ENCODE measurements at places on chromosomes 2 and 18.

DNA sequence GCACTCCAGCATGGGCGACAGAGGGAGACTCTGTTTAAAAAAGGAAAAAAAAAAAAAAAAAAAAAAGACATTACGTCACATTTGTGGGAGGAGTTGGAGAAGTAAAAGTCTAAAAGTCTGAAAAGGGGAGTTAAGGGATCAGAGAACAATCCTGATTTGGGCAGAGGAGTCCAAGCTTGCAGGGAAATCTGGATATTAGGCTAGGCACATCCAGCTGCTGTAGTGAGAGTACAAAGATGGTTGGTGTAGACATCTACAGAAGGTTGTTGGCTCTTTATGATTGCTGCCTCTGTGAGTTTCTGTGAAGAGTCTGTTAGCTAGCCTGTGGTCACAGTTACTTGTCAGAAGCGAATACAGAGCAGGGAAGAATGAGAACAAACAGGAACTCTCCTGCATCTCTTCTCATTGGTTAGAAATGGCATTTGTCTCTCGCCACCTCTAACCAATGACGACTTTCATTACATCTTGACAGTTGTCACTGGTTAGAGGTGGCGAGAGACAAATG is 3.3 kb upstream of the OSBPL6 start:
- DNase-seq, result no peak

DNA sequence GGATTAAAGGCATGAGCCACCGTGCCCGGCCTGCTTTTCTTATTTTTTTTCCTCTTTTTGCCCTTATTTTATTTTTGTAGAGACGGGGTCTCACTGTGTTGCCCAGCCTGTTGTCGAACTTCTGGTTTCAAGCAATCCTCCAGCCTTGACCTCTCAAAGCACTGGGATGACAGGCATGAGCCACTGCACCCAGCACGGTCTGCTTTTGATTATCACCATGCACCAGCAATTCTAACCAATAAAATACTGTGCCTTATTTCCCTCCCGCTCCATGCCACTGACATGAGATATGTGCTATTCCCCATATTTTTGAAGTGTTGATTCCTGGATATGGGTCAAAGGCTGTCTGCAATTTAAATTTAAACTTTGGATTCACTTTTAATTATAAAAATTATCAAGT is 42.9 kb downstream of the ACYP2 start:
- no peak for DNase-seq

DNA sequence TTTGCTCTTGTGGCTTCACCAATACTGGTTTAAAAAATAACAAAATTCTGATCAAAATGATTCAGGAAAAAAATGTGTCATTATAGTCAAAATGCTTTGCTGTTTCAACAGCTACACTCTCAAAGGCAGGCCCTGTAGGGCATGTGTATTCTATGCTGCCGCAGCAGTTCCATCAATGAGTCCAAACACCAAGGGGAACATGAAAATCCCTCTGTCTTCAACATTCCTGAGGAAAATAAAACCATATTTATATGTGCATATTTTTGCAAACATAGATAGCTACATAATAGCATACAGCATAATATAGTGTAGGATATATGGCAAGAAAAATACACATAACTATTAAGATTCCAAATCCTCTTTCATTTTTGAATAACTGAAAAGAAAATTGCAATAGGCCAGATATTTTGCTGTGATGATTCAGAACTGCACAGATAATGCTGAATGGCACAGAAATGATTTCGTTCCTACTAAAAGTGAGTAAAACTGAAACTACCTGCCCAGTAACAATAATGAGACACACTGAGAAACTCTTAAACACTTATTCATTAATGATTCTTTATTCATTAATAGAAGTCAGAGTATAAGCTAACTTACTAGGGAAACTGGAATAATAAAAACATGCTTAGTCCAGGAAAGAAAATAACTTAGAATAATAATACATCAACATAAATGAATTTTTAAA is 343.8 kb downstream of the SUCLG1 start:
- DNase-seq, result no peak

DNA sequence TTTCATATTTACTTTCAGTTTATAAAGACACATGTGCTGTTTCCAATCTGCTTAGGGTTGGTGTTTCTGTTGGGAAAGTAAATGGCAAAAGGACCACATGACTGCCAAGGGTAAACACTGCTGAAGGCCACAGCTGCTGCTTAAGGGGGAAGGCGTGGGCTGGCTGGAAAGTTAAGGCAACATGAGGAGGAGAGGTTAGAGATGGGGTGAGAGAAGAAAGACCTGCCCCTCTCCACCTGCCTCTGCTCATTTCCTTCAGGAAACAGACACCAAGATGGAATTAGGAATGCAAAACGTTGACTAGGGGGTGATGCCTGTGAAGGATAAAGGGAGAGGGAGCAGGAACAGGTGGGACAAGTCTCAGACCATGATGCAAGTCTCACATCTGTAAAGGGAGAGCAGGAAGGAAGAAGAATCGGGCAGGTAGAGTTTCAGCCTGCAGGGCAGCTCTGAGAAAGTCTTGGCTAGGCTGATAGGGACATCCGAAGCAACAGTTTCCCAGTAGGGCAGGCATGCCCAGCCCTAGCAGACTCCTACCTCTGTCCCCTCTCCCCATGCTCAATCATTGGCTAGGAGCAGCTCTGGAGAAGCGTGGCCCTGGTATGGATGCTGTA is 86.0 kb downstream of the CDC42EP3 start:
- peak; percentile 67 for DNase-seq

GRCh38 chr18:11883153-11883552 is 25.0 kb downstream of the MPPE1 start:
- no peak for DNase-seq

- no peak for DNase-seq
Measured at GRCh38 chr2:71685941-71686611, 232.7 kb downstream of the DYSF start.

- peak; percentile 15 for DNase-seq
Measured at GRCh38 chr2:64331849-64332699, 121.9 kb upstream of the LGALSL start.

- DNase-seq, result peak; percentile 2
Measured at GRCh38 chr2:165970663-165971062, 17.1 kb upstream of the TTC21B start.

DNA sequence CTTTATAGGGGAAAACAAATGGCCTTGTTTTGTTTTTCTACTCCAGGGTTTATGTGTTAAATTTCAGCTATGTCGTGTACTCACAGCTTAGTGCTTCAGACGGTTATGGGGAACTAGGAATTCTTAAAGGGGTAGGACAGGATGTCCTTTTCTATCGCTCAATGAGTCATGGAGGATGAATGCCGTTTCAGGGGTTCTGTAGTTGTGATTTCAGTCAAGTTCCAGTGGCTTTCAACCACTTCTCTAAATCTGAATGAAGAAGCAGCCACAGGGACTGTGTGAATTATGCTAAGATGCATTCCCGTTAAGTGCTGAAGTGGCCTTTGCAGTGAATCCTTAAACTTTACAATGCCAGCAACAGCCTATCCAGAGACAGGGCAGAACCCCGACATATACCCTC is 1231.7 kb upstream of the ZEB2 start:
- peak; percentile 79 for DNase-seq

GRCh38 chr2:14745288-14746076 is 113.0 kb downstream of the LRATD1 start:
- DNase-seq, result no peak

- DNase-seq, result no peak
Measured at GRCh38 chr2:1835581-1836201, 91.4 kb upstream of the PXDN start.

DNA sequence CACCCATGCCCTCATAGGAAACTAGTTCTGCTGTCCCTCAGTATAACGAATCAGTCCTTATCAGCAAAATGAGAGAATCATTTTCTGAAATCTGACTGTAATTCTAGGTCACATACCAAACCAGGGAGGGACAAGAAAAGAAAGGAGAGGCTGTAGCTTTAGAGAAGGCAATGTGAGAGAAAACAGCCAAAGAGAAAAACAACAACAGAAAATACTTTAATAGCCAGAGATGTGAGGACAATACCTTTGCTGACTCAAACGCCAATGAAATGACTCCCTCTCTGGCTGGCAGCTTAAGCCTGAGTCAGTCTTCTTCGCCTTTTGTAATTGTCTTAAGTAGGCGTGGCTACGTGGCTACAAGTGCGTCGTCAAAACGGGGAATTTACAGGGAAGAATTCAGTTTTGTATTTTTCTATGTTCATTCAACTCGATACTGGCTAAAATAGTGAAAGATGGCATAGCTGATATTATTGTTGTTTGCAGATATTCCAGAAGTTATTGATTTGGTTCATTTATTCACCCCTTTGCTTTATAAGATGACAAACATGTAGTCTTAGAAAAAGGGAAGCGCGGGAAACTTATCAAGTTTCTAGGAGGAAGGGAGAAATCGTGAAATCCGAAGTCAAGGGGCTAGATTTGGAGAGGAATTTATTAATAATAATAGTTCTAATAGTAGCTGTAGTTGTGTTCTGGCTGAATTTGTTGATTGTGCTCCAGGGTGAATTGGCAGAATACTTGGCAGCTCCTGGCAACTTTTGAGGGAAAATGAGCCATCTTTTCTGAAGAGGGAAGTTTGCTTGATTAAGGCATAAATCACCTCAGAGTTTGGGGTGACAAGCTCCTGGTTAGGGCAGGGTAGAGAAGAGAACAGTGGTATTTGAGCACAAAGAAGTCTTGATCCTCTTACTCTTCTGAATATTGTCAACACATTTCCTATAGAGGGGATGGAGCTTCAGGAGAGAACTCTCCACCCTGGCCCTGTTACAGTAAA is at the start of gene IL1A:
Gene IL1A, minus strand, starts transcription at position 295 of the 991 bp plus-strand sequence. CDS start 723 bp downstream, outside the sequence.
- DNase-seq, result peak; percentile 73
